ENCODE measurements at places on chromosomes 4 and X. TPM values are rescaled to one million over a fixed set of nuclear protein-coding genes. Genes with fewer than 3 reads are reported as not detected.

GRIA3 gene
- total RNA-seq = 21.6 TPM

MSMO1 gene
- total RNA-seq = 73.3 TPM

CXorf49B gene
- total RNA-seq = not detected

SLC9B1 gene
- 6.9 TPM for total RNA-seq

NAA11 gene
- not detected for total RNA-seq

NXF3 gene
- total RNA-seq = not detected

MAML3 gene
- total RNA-seq = 17.6 TPM

PARM1 gene
- total RNA-seq = 47.4 TPM

TECRL gene
- total RNA-seq = 1.2 TPM

QRFPR gene
- 2.5 TPM for total RNA-seq

CLTRN gene
- total RNA-seq = 2.4 TPM

REPS2 gene
- 18.8 TPM for total RNA-seq

DNAAF6 gene
- total RNA-seq = not detected

ERAS gene
- total RNA-seq = not detected

C4orf46 gene
- total RNA-seq = 42.1 TPM

NUP62CL gene
- 6.1 TPM for total RNA-seq

SRP72 gene
- 95.1 TPM for total RNA-seq

APOO gene
- 16.9 TPM for total RNA-seq

SAGE1 gene
- not detected for total RNA-seq

TBC1D19 gene
- total RNA-seq = 69.2 TPM

LRRC66 gene
- 0.66 TPM for total RNA-seq

TMPRSS11E gene
- total RNA-seq = not detected

PPM1K gene
- 54.4 TPM for total RNA-seq

CLIC2 gene
- 4.8 TPM for total RNA-seq

STBD1 gene
- 6.3 TPM for total RNA-seq

SPATA4 gene
- 0.93 TPM for total RNA-seq

RRH gene
- 9.6 TPM for total RNA-seq

Measured in camera-type eye (tissue), 1 donor.